ENCODE measurements at places on chromosomes 5 and 9. TPM values are rescaled to one million over a fixed set of nuclear protein-coding genes. Genes with fewer than 3 reads are reported as not detected.

GRCh38 chr5:139747583-139748504, 47.8 kb upstream of the PSD2 start:
- DNase-seq = peak; percentile 49

- no peak for DNase-seq
Observed at GRCh38 chr9:124198331-124198730, 59.4 kb upstream of the NEK6 start.

DNA sequence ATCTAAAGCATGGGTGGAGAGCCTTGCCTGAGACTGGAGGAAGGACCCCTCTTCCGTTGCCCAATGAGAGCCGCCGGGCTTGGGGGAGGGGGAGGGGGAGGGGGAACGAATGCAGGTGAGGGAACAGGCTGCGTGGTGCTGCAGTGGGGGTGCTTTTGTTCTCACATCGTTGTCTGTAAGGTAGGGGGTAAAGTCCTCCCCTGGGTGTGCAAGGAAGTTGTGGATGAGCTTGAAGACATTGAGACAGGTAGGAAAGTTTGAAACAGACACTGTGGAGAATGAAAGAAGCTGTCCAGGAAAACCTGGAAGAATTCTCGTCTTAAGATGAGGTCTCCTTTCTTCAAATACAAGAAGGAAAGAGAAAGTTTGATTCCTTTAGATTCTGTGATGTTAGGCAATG, 94.1 kb upstream of the LIFR start:
- DNase-seq = no peak

- DNase-seq = no peak
Observed at GRCh38 chr5:75192804-75193203, 43.9 kb downstream of the ANKRD31 start.

The MPDZ gene
- 92.8 TPM for total RNA-seq

The RASGRF2 gene
- total RNA-seq = 6.5 TPM

The PTGR1 gene
- total RNA-seq = 41.7 TPM

Data from heart right ventricle (tissue), 16 donors.